ENCODE measurements at places on chromosomes 4 and X.

GRCh38 chrX:69222103-69223090, 57.1 kb upstream of the PJA1 start:
- peak; percentile 78 for DNase-seq

GRCh38 chrX:108298165-108298602, 140.0 kb downstream of the COL4A6 start:
- DNase-seq: peak; percentile 1

- DNase-seq: peak; percentile 41
These were observed 41.2 kb downstream of the LONRF3 start for GRCh38 chrX:119015407-119016237.

DNA sequence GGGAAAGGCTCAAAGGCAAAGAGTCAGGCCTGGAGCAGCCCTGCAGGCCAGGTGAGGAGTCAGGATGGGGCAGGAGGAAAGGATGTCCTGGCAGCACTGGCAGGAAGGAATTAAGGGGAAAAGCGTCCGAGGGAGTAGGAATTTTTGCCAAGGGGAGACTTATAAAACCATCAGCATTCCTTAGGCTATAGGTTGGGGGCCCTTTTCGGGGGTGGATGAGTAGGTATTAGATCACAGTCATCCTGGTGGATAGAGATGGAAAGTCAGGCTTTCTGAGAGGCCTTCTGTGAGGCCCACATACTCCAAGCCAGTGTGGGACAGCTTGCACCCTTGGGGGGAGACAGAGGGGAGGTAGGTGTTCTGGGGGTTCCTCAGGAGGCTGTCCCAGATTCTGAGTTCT, 12.3 kb downstream of the STARD8 start:
- no peak for DNase-seq

- no peak for DNase-seq
These were observed 17.7 kb downstream of the AMOT start for GRCh38 chrX:112822892-112823291.
